ENCODE measurements at places on chromosomes 16 and 17.

DNA sequence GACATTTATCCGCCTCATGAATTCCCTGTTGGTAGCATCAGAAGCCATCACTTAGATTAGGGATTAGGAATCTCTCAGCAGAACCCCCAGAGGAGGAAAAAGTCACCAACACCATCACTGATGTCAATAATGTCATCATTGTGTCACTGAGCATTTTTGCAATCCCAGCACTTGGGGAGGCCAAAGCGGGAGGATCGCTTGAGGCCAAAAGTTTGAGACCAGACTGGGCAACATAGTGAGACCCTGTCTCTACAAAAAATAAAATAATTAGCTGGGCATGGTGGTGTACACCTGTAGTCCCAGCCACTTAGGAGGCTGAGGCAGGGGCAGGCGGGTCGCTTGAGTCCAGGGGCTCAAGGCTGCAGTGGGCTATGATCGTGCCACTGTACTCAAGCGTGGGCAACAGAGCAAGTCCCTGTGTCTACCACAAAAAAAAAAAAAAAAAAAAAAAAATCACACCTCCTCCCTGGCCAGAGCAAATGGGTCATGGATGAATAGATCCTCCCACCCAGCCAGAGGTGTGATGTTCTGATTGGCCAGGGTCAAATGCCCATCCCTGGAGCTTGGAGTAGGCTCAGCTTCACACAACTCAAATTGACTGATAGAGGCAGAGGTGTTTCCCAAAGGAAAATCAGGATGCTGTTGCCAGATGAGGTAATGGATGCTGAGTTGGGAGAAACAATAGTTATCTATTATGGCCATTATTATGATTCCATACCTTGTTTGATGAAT lies 31.6 kb downstream of the VWA3A start:
- no peak for DNase-seq

GRCh38 chr17:28700830-28701492 lies 10.7 kb downstream of the PROCA1 start:
- no peak for DNase-seq

GRCh38 chr16:57886427-57886826 lies 84.1 kb upstream of the KIFC3 start:
- no peak for DNase-seq

DNA sequence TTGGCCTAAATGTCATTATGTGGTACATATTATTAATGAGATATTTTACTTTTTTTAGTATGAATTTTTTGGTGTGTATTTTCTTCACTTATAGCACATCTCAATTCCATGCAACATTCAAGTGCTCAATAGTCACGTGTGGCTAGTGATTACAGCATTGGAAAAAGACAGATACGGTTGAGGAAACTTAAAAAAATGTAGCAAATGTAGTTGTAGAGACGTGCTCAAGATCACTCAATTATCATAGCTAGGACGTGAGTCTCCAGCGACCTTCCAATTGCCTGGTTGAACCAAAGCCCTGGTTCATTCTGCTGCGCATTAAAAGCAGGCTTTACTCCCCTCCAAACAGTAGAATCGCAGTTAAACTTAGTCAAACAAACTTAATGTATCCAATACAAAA lies 1.2 kb upstream of the LIG3 start:
- DNase-seq, result no peak

DNA sequence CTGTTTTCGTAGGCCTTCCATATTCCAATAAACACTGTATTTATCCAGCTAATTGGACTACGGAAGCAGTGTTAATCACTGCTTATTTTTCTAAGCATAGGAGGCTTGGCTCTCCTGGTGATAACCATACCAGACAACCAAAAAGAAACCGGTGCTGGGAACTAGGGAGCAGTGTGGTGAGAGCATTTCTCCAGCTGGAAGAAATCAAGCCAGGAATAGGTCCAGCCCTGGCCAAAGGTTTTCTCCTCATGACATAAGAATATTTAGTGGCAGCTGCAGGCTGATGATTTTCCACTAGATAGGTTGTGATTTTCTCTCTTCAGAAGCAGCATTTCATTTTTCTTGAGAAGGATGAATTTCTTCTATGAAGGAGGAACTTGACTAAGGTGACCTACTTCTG lies 141.5 kb downstream of the TRIM37 start:
- no peak for DNase-seq

GRCh38 chr17:393806-394717 lies 41.5 kb upstream of the RPH3AL start:
- DNase-seq, result no peak

GRCh38 chr17:39952680-39953470 lies 9.9 kb upstream of the GSDMA start:
- peak; percentile 89 for DNase-seq

DNA sequence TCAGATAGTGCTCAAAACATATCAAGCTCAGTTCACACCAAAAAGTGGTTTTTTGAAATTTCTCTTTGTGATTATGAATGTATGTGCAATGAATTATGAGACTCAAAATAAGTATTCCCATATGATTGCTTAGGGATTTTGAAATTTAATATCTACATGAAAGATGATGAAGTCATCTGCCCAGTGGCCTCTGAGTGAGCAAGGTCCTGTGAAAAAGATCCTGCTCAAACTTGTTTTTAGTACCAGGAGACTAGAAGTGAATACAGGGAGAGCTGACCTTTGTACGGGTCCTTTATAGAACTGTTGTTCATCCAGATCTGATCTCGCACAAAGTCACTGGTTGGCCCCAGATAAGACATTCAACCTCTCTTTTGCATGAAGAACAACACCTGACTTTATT lies 151.9 kb upstream of the MAF start:
- no peak for DNase-seq

- DNase-seq, result no peak
These were observed 123.8 kb upstream of the RPL38 start for GRCh38 chr17:74079537-74080300.

DNA sequence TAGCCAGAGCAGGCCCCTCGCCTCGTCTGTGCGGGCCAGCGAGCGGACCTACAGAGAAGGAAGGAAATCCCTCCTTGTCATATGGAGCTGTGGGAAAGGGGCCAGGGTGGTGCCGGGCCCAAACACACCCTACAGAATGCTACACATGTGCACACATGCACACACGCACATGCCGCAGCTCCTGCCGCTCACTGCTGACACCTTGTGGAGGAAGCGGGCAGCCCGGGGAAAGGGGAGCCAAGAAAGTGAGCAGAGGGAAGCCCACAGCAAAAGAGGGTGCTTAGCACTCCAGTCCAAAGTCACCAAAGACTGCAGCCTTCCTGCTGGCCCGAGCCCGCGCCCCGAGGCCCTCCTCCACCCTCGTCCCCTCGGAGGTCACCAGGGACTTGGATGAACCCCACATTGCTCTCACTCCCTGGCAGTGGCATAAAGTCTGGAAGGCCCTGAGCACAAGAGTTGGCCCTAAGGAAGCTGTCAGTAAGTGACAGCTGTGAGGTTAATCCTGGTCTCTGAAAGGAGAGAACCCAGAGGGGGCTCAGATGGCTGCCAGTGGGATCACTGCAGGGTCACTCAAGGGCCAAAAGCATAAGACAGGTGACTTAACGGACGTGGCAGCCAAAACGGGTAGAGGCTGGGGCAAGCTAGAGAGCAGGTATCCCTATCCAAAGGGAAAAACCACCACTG lies 68.2 kb downstream of the MYO18A start:
- DNase-seq, result peak; percentile 71

DNA sequence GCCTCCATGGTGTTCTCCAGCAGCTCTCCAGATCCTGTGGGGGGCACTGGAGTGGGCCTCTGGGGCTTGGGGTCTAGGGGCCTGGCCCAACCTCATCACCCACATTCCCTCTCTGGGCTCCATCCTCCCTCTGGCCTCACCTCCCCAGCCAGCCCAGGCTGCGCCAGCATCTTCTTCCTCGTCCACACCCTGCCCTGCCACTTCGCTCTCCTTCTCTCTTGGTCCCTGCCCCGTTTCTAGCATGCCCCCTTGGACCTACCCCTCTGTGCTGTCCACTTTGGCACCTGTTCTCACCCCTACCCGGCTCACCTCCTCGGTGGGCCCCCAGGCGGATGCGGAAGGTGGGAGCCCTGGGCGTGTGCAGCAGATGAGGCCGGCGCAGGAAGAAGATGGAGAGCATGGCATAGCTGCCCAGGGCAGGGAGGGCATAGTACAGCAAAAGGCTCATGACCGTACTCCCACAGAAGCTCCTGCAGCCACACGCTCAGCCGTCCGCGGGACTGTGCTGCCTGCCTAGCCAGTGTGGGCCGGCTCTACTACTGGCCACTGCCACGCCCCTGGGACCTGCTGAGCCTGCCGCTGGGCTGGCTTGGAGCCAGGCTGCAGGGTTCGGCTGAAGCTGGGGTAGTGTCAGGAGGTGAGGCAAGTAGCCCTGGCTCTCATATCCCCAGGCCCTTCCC lies at the start of gene GDPD3:
TSS of gene GDPD3 (minus strand) at position 507 of the 680 bp plus-strand sequence. CDS start at position 448, 59 bp downstream.
- DNase-seq, result no peak

- DNase-seq, result no peak
These were observed 68.5 kb downstream of the RPA1 start for GRCh38 chr17:1898332-1898731.
